ENCODE measurements at places on chromosomes 13 and 19.

- no peak for DNase-seq
These were observed at the start of gene GAMT for GRCh38 chr19:1401138-1401888. TSS of gene GAMT (minus strand) at chr19:1401542. CDS start at chr19:1401476, 66 bp downstream.

DNA sequence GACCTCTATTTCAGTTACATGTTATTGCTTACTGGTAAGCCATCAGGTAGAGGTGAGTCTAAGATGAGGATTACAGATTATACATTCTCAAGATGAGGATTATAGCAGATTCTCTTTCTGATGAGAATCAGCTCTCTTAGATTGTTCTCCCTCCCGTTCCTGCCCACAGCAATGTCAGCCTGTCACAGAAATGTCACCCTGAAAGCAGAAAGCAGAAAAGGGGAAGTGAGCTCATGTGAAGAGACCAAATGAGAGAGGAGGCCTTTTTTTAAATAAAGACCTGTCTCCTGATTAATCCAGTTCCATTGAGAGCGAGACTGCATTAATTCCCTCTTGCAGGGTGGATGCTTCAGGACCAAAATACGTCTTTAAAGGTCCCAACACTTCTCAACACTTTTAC, 445.6 kb downstream of the KCTD12 start:
- DNase-seq, result no peak

DNA sequence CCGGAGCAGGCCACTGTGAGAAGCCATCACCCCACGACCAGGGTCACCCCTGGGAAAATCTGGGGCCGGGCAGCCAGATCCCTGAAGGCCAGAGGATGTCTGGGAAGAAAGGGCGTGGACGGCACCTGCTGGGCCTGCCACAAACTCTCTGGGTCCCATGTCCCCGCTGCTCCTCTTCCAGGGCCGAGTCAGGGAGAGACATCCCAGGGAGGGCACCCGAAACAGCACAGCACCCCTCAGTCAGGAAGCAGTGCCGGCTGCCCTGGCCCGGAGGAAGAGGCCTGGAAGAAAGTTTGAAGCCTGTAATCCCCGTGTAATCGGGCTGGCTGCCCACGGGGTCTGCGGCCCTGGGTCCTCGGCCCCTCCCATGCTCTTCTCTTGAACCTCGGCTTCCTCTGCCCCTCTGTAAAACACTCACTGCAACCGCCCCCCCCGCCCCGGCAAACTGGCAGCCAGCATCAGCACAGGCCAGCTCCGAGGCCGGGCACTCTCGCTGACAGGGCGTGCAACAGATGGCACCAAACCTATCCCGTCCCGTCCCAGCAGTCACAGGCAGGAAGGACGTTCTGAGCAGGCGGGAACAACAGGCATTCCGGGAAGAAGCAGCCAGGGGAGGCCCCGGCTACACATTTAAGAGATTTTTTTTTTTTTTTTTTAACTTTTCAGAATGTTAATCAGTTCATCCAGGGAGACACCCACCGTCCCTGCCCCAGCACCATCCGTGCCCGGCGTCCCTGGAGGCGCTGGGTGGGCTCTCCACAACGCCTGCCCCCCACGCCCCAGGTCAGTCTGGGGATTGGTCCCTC, 1.5 kb downstream of the SBNO2 start:
- no peak for DNase-seq

- no peak for DNase-seq
These were observed 29.4 kb upstream of the PTPRS start for GRCh38 chr19:5369962-5370367.

DNA sequence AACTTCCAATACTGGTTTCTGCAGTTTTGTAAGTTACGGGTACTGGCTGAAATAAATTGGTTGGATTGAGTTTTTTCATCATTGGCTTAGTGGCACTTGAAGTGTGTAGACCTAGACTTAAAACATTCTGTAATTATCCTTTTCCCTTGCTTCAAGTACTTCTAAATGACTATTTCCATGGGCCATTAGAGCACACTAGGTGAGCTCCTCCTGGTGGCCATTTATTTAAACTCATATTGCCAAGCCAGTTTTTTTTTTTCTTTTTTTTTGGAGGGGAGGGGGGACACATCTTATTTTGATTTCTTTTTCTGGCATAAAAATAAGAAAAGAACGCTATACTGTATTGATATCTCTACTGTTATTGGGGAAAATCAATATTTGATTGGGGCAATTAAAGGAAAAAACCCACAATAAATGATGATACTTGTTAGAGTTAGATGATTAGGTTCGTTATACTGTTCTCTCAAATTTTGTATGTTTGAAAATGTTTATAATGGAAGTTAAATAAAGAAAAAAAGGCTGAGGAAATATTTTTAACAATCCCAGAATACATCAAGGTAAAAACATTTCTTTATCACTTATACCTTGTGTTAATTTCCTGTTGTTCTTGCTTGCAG, 82.9 kb downstream of the PDS5B start:
- no peak for DNase-seq

DNA sequence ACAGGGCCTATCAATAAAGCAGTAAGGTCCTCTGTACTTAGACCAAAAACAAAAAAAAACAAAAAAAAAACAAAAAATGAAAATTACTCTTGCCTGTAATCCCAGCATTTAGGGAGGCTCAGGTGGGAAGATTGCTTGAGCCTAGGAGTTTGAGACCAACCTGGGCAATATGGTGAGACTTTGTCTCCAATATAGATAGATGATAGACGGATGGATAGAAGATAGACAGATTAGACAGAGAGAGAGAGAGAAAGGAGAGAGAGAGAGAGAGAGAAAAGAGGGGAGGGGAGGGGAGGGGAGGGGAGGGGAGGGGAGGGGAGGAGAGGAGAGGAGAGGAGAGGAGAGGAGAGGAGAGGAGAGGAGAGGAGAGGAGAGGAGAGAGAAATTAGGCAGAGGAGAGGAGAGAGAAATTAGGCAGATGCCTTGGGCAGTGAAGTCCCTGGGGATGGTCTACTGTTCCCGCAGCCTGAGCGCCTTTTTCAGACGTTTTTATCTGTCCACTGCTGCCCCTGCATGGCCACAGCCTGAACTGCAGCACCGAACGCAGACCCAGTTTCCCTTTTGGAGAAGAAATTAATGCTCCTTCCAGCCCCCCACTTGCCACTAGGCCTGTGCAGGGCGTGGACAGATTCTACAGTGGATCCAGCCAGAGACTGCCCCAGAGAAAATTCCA, 9.8 kb upstream of the ZNF627 start:
- DNase-seq, result no peak

GRCh38 chr13:113393226-113393562, 29.3 kb upstream of the GRTP1 start:
- no peak for DNase-seq

- DNase-seq, result no peak
These were observed 88.6 kb downstream of the DCT start for GRCh38 chr13:94390881-94391280.

DNA sequence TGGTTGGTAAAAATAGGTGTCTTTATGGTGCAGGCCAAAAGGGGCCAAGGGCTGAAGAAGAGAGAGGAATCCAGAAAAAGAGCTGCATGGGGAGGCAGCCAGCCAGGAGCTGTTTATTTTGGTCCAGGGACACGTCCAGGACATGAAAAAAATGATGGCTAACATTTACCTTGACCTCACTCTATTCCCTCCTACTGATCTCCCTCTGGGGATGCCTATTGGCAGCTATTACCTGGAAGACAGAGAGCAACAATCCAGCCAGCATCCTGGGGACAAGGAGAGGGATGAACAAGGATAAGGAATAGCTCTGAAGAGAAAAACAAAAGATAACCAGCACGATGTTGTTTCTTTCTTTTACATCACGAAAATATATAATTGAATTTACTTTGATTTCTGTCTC, 1599.6 kb downstream of the SLITRK5 start:
- DNase-seq, result no peak

DNA sequence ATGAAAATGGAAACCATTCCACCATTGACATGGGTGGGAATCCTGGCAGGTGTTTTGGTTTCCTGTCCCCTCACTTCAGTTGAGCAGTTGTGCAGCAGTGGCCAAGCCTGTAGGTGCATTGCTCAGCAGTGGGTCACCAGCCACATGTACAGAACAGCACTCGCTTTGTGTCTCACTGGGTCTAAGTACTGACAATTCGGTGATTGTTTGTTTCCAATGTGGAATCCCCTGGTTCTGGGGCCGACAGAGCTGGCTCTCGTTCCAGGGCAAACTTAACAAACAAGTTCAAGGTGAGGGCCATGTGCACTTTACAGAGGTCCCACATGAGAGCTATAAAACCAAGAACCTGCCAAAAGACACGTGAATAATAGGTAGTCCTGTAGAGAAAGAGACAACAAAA, 54.1 kb upstream of the SPATA13 start:
- DNase-seq, result no peak

DNA sequence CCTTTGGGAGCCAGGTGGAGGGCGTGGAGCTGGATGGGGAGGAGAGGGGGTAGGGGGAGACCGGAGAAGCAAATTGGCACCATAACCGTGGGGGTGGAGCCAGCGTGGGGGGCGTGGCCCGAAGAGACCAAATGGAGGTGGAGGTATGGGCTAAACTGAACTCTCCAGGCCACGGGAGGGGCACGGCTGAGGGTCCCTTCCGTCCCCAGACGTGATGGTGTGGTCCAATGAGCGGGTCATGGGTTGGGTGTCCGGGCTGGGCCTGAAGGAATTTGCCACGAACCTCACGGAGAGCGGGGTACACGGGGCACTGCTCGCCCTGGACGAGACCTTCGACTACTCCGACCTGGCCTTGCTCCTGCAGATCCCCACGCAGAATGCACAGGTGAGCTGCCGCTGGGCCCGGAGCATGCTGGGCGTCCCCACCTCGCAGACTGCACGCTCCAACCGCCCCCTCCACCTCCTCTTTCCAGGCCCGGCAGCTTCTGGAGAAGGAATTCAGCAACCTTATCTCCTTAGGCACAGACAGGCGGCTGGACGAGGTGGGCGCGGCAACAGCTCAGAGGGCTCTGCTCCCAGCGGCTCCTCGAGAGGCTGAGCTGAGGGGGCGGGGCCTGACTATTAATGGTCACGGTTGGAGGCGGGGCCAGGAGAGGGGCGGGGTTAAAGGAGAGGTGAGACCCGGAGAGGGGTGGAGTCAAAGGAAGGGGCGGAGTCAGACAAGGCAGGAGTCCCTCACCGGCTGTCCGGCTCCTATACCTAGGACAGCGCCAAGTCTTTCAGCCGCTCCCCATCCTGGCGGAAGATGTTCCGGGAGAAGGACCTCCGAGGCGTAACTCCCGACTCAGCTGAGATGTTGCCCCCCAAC, 6.2 kb downstream of the HRC start:
- DNase-seq, result no peak

DNA sequence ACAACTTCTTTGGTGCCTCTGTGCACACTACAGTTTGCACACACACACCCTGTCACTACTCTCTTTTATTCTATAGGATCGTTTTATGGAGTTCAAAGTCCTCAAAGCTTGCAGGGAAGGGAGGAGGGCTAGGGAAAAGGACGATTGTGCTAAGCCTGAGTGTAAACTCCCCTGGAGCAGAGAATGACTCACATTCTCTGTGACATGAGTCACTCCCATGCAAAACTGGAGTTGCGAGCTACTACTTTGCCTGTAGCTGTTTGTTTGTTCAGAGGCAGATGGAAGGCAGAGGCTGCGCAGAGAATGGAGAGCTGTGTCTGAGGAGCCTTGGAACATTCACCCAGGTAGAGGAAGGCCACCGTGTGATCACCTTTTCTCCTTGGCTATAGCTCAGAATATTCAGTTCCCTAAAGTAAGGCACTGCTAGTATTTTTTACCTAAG, 80.5 kb upstream of the MBNL2 start:
- no peak for DNase-seq

DNA sequence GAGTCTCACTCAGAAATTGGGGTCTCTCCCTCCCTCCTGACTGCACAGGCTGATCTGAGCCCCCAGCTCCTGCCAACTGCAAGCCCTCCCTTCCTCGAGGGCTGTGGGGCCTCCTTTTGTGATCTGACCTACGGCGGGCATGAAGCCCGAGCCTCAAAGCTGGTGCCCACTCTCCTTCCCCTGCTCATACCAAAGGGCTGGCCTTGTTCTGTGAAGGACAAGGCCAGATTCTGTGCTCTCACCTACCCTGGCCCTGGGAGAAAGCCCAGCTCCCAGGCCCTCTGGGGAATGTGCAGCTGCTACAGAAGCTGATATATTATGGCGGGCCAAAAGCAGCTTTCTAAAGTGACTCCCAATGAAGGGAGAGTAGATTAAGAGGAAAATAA, 9.0 kb upstream of the ECH1 start:
- DNase-seq, result no peak

- no peak for DNase-seq
These were observed 1.2 kb upstream of the ZNF579 start for GRCh38 chr19:55581823-55582223.

DNA sequence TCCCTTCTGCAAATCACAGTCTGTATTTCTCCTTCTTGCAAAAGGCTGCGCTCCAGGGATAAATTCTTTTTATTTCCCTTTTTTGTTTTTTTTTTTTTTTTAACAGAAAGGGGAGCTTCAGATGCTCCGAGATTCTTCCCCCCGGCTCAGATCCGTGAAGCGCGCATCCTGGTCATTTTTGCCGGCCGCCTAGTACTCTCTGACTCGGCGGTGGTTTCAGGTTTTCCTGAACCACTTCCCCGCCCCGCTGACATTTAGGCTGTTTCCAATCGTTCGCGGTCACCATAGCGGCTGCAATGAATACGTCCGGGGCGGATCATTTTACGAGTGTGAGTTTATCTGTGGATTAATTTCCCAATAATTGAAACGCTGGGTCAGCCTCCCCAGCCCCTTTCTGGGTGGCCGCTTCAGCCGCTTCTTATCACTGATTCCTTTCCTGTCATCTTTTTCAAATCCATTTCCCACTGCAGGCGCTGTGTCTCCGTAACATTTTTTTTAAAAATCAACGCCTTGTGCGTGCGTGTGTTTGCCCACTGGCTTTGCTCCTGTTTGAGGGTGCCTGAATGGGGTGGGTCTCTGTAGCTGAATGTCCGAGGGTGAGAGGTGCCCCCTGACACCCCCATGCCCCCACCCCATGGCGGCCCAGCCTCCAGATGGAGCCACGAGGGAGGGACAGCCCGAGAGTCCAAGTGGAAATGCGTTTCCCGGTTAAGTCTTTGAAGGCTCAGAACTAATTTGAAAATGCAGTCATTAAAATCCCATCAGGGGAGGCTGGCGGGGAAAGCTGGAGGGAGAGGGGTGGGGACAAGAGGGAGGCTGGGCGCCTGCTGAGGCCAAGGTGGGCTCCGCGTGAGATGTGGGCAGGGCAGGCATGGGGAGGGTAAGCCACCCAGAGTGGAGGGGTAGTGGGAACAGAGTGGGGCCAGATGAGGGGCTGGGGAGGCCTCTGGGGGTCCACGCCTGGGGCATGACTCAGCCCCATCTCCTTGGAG, 10.6 kb downstream of the ONECUT3 start:
- DNase-seq, result no peak

- DNase-seq, result no peak
These were observed 65.5 kb downstream of the USP12 start for GRCh38 chr13:27106144-27106543.

DNA sequence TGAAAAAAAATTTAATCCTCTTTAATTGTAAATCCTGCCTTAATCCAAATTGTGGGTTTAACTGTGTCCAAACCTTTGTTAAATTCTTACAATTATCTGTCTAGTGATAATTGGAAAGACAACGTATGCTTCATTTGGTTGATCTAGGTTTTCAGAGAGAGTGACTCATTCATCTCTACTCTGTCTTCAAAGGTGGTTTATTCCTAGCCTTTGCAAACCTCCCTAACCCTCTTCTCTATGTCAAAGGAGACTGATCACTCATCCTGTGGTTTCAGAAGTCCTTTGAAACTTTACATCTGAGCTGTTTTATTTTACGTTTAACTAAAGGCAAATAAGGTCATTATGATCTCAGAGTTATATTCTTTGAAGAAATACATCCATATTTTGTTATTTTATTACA, 8.8 kb upstream of the OXGR1 start:
- no peak for DNase-seq

Measured in cortex of kidney (tissue), 1 donor.